T-helper 1 cell treated with Interleukin-12 subunit alpha and Interleukin-12 subunit beta and Interleukin-4 antibody, amounts not matched to agents 30 ng/mL and 1 ng/mL, for 36 hours (primary cell): ENCODE measurements at places on chromosomes 7 and 10. TPM values are rescaled to one million over a fixed set of nuclear protein-coding genes. Genes with fewer than 3 reads are reported as not detected.

Gene GHRHR
- not detected in 2 replicates for total RNA-seq

Gene ABCB4
- not detected in 2 replicates for total RNA-seq

Gene SNCG
- total RNA-seq, result 0.29 TPM in 1 of 2 replicates, not detected in the other

Gene SEMA4G
- 0.85 and 0.88 TPM in 2 replicates for total RNA-seq
